ENCODE measurements at places on chromosomes 7 and 10. TPM values are rescaled to one million over a fixed set of nuclear protein-coding genes. Genes with fewer than 3 reads are reported as not detected.

- peak; percentile 96 for DNase-seq
Observed at GRCh38 chr7:13990984-13991790, 1.7 kb upstream of the ETV1 start.

DNA sequence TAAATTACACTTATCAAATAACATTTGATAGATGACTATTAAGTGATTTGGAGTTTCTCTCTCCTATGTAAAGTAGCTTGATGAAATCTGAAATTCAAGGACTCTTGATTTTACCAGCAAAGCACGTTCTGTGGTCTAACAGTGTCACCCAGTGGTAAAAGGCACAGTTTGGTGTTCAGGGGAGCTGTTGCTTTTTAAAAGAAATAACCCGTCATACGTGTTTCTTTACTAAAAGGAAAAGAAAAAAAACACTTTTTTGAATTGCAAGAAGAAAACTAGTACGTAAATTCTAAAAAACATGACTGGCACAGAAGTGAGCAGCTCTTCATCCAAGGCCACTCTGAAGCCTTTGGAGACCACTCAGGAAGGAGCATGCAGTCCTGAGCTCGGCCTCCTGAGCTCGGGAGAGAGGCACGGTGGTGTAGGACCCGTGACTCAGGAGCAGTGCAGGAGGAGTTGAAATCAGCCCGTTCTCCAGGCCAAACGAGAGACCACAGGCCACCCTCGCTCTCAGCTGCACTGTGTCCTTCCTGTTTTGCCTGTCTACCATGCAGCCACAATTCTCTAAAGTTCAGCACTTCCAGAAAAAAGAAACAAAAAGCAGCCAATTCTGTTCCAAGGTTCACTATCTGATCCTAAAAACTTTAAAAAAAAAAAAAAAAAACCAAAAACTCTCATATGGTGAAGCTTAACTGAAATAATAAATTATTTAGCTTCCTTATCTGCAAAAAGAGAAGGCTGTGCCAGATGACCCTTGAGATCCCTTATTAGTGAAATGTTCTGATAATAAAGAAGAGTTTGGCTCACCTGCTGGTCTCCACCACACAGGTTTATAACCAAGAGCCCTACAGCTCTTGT lies 212.6 kb upstream of the FRMD4A start:
- no peak for DNase-seq

- DNase-seq = no peak
Observed at GRCh38 chr10:130662775-130663174, 526.6 kb downstream of the GLRX3 start.

DNA sequence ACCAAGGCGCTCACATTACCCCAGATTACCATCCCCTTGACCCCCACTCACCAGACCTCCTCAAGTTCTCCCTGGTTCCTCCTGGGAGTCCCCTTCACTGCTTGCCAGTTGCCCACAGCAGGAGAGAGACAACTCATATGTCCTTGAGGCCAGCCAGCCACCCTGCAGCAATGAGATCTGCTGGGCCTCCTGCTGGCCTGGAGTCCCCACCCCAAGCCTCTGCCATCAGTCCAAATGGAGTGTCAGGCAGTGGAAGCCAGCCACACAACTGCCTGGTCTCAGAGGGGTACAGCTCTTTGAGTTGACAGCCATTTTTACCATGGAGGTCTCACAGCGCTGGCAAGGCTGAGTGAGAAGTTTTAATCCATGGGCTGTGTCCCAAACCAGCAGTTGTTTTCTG lies 53.0 kb upstream of the EXOC4 start:
- no peak for DNase-seq

GRCh38 chr10:25933653-25934608 lies at the start of gene MYO3A:
TSS of gene MYO3A (plus strand) at chr10:25934229. CDS start at chr10:25952111, 17,882 bp downstream.
- no peak for DNase-seq

- no peak for DNase-seq
Observed at GRCh38 chr10:34491678-34492077, 323.4 kb downstream of the PARD3 start.

GRCh38 chr7:25894902-25895791 lies 256.9 kb upstream of the NFE2L3 start:
- DNase-seq = peak; percentile 73

PIK3CG gene
- 5.3 TPM for total RNA-seq

AMPH gene
- 2.1 TPM for total RNA-seq

PNLIP gene
- not detected for total RNA-seq

AGR3 gene
- 8.7 TPM for total RNA-seq

GCK gene
- 0.39 TPM for total RNA-seq

PDK4 gene
- total RNA-seq = 27.8 TPM

TMEM178B gene
- 7.9 TPM for total RNA-seq

CTTNBP2 gene
- 16.6 TPM for total RNA-seq

PALD1 gene
- total RNA-seq = 11.0 TPM

CCDC3 gene
- total RNA-seq = 32.4 TPM

ENO4 gene
- 0.73 TPM for total RNA-seq

PSMG3 gene
- total RNA-seq = 32.0 TPM
